Kidney (tissue), 22 donors: ENCODE measurements at places on chromosomes 11 and 22. TPM values are rescaled to one million over a fixed set of nuclear protein-coding genes. Genes with fewer than 3 reads are reported as not detected.

The LUZP2 gene
- total RNA-seq: 0.19 TPM

The RAG2 gene
- not detected for total RNA-seq

The TMEM123 gene
- total RNA-seq: 143 TPM

The AQP11 gene
- 1.4 TPM for total RNA-seq

The MDK gene
- 38.3 TPM for total RNA-seq

- DNase-seq: no peak
These were observed 31.5 kb downstream of the MOV10L1 start for GRCh38 chr22:50121202-50121740.

DNA sequence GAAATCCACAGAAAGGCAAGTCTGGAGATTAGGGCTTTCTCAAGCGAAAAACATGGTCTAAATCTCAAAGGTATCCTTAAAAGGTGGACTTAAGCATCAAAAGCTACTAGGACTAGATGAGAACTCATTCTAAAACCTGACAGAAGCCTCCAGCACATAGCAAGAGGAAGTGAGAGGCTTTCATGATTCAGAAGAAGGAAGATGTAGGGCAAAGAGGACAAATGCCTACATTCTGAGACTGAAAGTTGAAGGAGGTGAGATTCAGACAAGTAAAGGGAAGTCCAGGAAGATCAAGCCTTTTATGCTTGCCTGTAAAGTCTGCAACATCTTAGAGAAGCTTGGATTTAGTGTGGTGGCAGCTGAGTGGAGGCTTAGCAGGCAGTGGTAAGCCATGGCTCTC, 98.9 kb downstream of the PGR start:
- DNase-seq: no peak

GRCh38 chr11:117579161-117579560, 217.9 kb downstream of the DSCAML1 start:
- no peak for DNase-seq

GRCh38 chr11:1549338-1550330, 22.4 kb downstream of the DUSP8 start:
- no peak for DNase-seq

GRCh38 chr11:132251061-132251460, 880.6 kb downstream of the NTM start:
- DNase-seq: no peak

DNA sequence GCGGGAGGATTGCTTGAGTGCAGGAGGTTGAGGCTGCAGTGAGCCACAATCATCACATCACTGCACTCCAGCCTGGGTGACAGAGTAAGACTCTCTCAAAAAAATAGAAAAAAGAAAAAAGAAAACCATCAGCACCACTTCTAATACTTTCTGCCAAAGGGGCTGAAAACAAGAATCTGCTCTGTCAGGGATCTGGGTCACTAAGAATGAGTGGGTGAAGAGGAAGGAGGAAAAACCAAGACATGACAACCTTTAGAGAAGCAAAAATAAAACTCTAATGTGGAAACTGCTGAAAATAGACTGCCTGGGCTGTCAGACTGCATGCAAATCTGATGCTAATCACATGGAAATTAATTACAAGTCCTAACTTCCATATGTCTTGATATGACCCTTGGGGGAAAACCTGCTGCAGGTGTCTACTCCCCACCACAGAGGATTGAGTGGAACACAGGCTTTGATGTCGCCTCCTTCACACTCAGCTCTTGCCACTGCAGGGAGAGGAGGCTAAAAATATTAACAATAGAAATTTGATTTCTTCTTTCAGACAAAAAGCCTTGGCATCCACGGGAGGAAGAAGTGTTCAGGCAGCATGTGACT, 62.5 kb upstream of the CRTAM start:
- no peak for DNase-seq

DNA sequence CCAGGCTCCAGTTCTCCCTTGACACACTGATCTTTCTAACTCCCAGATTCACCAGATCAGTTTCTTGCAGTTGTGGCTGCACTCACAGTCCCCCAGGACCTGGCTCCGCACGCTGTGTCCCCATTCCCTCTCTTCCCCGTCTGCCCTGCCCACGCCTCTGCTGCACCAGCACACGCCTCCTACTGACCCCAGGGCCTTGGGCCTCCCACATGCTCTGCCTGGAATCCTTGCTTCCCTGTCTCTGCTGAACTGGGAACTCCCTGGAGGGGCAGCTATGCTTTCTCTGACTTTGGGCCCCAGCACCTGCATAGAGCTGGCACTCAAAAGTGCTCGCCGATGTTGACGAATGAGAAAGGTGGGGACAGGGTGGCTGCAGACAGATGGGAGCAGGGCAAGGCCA, 68.9 kb downstream of the MYO7A start:
- DNase-seq: no peak

GRCh38 chr11:67054346-67054835, 2.3 kb upstream of the RHOD start:
- no peak for DNase-seq

GRCh38 chr22:17845327-17845726, 71.1 kb upstream of the BID start:
- DNase-seq: no peak

- no peak for DNase-seq
These were observed 24.0 kb upstream of the MALAT1 start for GRCh38 chr11:65474864-65475263.

GRCh38 chr11:65340226-65340625, 6.6 kb downstream of the DPF2 start:
- DNase-seq: no peak

DNA sequence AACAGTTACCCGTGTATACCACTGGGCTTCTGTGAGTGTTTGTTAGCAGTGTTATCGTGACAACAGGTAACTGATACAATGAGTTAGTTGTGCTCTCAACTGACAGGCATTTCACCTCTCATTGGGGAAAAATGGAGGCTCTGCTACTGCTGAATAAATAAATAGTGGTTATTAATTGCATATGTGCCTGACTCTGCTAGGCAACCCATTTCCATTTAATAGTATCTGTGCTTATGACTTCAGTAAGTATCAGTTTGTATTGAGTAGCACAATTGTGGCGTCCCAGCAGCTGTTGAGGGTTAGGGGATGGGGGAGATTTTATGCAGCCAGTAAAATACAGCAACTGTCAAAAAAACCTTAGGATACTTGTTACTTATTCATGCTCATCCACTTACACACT, 123.4 kb upstream of the SEZ6L start:
- no peak for DNase-seq

GRCh38 chr11:66981976-66982578, 7.0 kb downstream of the C11orf86 start:
- no peak for DNase-seq

GRCh38 chr22:37710675-37711074, 13.8 kb downstream of the TRIOBP start:
- DNase-seq: no peak
